AG09309 (cell line): ENCODE measurements at places on chromosomes 1 and 21.

GRCh38 chr1:225461533-225462428 is 33.9 kb upstream of the LBR start:
- DNase-seq = no peak

- DNase-seq = no peak
Observed at GRCh38 chr1:230145953-230146476, 79.0 kb downstream of the GALNT2 start.

GRCh38 chr1:192445839-192446489 is 129.2 kb downstream of the RGS21 start:
- DNase-seq = peak; percentile 8

- no peak for DNase-seq
Observed at GRCh38 chr1:224980181-224980580, 50.7 kb downstream of the DNAH14 start.

DNA sequence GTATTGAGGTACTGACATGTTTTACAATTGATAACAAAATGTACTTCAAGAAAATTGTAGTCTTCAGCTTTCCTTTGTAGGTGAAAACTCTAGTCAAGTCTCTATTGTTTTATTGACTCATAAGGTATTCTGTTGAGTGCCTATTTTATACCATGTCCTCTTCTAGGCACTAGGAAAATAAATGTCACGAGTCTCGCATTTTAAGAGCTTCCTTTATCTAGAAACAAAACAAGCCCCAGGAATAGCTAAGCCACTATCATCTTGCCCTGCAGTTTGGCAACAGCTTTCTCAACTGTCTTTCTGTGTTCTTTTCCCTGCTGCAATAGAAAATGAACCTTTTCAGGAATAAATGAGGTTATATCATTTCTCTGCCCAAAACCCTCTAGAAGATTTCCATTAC is 288.5 kb upstream of the NEGR1 start:
- DNase-seq = no peak

- DNase-seq = no peak
Observed at GRCh38 chr1:40389322-40389803, 15.8 kb downstream of the SMAP2 start.

DNA sequence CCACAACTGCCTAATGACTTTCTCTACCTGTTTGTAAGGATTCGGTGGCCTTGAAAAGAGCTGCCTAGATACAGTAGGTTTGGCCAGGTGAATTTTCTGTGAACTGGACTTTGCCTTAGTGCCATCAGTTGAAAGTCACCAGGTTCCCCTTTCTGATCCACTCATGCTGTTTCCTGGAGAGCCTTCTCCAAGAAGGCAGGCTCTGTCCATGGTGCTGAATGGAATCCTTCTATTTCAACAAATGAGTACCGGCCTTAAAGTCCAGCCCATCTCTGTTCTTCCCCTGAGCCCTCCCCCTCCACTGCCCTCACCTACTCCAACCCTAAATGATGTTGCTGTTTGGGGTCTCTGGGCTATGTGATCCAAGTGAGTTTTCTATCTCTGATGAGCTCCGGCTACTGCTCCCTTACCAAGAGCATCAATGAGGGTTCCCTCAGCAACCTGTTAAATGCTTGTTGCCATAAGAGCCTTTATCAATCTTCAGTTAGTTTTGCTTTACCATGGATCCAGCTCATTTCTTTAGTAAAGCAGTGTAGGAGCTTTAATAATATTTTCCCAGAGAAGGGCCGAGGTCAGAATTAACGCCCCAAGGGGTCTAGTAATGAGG is 500.4 kb downstream of the PTPRU start:
- DNase-seq = peak; percentile 5

- no peak for DNase-seq
Observed at GRCh38 chr1:8506995-8507615, 189.2 kb downstream of the SLC45A1 start.

DNA sequence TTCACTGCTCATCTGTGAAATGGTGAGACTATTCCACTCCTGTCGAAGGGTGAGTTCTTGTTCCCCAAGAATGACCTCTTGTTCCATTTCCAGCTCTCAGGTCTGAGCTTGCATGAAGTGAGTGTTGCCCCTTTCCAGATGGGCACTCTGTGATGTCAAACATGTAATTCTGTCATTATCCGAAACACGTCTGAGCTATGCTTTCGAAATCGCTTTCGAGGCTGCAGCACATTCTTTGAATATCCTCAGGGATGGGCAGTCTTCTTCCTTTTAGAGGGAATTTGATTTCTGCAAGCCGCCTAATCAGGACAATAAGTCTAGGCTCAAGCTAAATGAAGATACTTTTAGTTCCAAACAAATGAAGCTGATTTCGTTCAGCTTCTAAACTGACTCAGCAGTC is 15.1 kb downstream of the NFASC start:
- peak; percentile 57 for DNase-seq

- no peak for DNase-seq
Observed at GRCh38 chr1:169271098-169271497, 96.5 kb downstream of the NME7 start.

DNA sequence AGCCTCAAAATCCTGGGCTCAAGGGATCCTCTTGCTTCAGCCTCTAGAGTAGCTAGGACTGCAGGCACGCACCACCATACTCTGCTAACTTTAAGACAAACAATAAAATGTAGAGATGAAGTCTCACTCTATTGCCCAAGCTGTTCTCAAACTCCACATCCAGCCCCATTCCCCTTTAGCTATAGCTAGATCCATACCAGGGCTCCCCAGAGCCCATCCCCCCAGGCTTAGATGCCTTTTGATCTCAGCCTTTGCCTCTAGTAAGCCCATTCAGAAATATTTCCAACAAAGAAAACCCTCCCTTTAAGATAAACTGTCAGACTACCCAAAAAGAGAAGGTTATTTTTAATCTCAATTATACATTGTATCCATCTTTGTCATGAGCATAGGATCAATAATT is 325.4 kb downstream of the CHRM3 start:
- DNase-seq = no peak

- DNase-seq = no peak
Observed at GRCh38 chr1:60924964-60925798, 157.2 kb upstream of the NFIA start.

GRCh38 chr1:183180218-183180617 is 5.8 kb upstream of the LAMC2 start:
- peak; percentile 71 for DNase-seq

GRCh38 chr1:233114159-233114558 is 163.7 kb downstream of the NTPCR start:
- no peak for DNase-seq

DNA sequence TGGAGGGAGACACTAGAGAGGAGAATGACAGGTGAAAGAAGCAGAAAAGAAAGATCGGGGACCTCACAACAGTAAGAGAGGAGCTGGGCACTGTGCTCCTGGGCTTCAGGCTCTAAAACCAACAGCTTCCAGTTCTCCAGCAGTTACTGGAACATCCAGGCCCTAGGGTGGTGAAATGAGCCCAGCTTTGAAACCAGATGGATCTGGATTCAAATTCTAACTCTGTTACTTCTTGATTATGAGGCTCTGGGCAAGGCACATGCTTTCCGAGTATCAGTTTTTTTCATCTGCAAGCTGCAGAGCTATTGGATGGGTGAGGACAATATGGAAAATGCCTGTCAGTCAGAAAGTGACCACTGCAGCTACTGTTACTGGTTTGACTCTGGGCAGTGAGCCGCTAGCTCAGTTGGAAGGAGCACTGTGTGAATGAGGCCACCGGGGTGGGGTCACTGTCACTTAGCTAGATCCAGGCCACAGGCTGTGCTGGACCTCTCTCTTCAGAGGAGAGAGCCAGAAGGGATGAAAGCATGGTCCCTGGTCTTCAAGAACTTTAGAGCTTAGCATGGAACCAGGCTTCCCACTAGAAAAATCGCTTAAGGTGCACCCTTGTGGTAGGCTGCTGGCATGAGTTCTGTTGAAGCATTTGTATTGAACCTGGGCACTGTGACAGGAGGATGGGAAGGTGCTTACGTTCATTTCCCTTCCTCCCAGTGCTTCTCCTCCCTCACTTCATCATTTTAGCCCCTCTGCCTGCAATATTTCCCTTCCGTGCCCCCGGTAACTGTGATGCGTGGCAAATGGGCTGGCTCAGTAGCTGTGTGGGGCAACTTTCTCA is 12.2 kb downstream of the PLEKHO1 start:
- no peak for DNase-seq

DNA sequence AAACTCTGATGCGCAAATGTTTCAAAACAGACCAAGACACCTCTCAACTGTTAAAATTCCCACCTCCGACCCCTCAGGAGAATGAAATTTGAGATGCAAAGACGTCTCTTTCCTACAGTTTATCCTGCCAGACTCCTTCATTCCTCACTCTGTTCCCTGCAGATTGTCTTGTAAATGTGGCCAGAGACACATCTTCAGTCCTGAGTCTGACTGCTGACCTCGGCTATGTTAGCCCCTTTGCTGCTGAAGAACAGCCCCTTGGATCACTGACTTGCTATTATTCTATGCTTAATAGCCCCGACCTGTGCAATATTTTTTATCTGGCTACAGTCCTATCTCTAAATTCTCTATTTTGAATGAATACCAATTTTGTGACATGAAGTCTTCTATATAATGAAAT is 16.6 kb upstream of the ESRRG start:
- no peak for DNase-seq
